ENCODE measurements at places on chromosomes 3 and 15.

DNA sequence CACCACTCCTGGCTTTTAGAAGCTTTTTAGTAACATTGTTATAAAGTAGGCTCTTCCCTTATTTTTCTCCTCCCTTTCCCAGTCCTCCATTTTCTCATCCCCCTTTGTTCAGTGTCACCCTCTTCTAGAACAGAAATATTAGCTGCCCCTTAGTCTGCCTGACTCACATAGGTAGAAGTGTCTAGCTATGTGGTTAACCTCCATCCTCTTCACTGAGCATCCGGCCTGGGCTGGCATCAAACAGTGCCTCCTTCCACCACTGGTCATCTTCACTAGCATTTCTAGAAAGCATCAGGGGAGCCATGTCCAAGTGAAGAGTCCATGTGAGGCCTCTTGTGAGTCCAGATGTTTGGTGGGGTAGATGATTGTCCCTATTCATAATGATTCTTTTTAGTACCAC is 70.0 kb upstream of the SKOR1 start:
- DNase-seq = no peak

- DNase-seq = no peak
Measured at GRCh38 chr3:40108643-40109042, 200.9 kb upstream of the EIF1B start.

- no peak for DNase-seq
Measured at GRCh38 chr3:188706599-188706998, 465.2 kb upstream of the TPRG1 start.

- no peak for DNase-seq
Measured at GRCh38 chr3:46303240-46303639, 50.7 kb upstream of the CCR2 start.

GRCh38 chr15:88904257-88904623 is 8.9 kb upstream of the HAPLN3 start:
- no peak for DNase-seq

GRCh38 chr15:26621816-26622215 is 151.1 kb downstream of the GABRB3 start:
- no peak for DNase-seq

GRCh38 chr15:90838544-90838943 is 29.8 kb upstream of the FURIN start:
- DNase-seq = no peak

DNA sequence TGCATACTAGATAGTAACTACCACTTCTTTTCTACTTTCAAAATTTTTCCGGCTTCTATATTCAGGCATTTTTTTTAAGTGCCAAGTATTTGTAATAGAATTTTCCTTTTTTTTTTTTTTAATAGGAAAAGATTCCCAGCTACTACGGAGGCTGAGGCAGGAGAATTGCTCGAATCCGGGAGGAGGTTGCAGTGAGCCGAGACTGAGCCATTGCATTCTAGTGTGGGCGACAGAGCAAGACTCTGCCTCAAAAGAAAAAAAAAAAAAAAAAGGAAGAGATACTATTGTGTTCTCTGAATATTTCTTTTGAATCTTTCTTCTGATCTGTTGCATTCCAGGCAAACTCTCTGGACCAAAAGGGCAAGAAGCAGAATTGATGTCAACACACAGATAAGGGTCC is 557.3 kb downstream of the FGF12 start:
- no peak for DNase-seq

GRCh38 chr15:29115093-29115991 is 154.3 kb downstream of the NSMCE3 start:
- DNase-seq = no peak

GRCh38 chr3:64306745-64307144 is 81.5 kb upstream of the PRICKLE2 start:
- no peak for DNase-seq

DNA sequence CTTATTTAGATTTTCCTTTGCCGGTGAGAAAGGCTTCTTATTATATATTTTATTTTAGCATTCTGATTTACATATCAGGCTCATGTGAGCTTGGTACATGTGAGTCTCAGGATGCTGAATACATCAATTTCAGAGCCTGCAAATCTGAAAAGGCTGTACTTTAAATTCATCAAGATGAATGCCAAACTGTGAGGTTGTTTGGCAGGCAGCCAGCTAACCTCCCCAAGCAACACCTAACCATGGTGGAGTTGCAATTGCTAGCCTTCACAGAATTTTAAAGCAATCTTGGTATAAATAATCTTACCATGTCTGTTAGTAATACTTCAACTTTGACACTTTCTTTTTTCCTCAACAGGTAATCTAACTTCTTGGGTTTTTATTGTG is 252.5 kb downstream of the CDIN1 start:
- DNase-seq = no peak

GRCh38 chr15:85499371-85499887 is 119.0 kb downstream of the AKAP13 start:
- no peak for DNase-seq

DNA sequence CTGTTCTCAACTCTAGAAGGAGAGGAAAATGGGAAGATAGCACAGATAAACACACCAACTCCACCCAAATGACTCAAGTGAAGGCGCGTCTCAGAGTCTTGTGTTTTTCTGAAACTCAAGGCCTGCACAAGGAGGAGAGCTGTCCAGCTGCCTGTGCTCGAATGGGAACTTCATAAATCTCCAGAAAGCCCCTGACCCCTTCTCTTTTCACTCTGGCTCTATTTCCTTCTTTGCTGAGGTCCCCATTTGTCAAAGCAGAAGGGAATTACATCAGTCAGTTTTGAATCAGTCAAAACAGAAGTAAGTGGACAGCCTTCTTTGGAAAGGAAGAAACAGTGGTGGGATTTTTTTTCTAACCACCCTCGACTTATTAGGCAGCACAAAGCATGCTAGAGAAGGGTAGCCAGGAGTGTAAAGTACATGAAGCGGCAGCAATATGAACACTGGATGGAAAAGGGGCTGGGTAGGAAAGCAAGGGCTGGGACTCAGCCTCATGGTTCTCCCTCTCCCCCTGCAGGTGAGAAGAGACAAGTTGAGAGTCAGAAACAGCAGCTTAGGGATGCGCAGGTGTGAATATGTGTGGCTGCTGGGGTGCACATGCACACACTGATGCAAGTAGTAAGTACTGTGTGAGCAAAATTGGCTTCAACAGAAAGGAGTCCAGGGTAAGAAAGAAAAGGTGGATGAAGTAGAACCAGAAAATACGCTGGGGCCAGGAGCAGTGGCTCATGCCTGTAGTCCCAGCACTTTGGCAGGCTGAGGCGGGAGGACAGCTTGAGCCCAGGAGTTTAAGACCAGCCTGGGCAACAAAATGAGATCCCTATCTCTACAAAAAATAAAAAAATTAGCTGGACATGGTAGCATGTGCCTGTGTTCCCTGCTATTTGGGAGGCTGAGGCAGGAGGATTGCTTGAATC is 36.6 kb upstream of the MAGEF1 start:
- DNase-seq = no peak

DNA sequence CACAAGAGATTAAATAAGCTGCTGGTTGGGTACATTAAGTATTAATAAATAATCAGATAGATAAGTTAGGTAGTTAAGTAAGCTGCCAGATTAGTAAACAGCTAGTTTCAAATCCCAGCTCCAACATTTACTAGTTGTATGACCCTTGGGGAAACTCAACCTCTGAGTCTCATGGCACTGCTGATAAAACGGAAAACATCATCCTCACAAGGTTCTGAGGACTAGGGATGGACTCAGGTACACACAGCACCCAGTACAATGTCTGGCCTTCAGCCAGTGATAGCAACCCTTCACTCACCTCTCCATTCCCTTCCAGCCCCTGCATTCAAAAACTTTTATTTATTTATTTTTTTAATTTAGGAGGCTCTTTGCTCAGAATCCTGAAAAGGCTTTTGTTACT is 32.3 kb downstream of the B3GNT5 start:
- DNase-seq = no peak

- DNase-seq = no peak
Measured at GRCh38 chr3:16313886-16314645, 49.1 kb downstream of the OXNAD1 start.

- DNase-seq = no peak
Measured at GRCh38 chr3:69490235-69490634, 104.3 kb upstream of the FRMD4B start.

- DNase-seq = no peak
Measured at GRCh38 chr15:68421798-68422402, 10.1 kb downstream of the ITGA11 start.

GRCh38 chr3:16810593-16811367 is 74.0 kb upstream of the PLCL2 start:
- DNase-seq = no peak

DNA sequence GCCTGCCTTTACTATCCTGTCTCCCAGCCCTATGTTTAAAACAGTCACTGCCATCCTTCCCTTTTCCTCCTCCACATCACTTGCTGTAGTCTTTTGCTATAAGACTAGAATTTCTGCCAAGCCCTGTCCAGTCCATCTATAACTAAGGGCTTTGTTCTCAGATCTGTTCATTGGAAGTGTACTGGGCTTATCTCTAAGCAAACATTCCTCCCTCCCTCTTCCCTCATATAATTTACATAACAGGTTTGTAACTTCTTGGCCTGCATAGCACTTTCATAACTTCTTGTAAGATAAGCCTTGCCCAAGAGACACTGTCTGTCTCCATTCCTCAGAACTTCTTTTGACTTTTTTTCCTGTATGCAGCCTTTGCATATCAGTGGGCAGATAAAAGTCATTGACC is 16.7 kb downstream of the TPRG1 start:
- no peak for DNase-seq

DNA sequence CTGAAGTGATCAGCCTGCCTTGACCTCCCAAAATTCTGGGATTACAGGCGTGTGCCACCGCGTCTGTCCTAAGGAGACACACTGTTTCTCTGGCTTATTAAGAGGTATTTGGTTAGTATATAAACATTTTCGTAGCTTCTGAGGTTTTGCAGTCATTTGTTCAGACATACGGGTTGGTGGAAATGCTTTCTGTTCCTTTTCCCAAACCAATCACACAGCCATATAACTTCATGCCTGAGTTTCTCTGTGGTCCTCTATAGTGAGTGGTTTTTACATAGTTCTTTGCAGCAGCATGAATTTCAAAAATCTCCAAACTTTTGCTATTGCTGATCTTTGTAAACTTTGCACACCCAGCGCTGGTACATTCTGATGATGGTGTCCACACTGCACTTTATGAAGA is 100.5 kb downstream of the AKAP13 start:
- no peak for DNase-seq

DNA sequence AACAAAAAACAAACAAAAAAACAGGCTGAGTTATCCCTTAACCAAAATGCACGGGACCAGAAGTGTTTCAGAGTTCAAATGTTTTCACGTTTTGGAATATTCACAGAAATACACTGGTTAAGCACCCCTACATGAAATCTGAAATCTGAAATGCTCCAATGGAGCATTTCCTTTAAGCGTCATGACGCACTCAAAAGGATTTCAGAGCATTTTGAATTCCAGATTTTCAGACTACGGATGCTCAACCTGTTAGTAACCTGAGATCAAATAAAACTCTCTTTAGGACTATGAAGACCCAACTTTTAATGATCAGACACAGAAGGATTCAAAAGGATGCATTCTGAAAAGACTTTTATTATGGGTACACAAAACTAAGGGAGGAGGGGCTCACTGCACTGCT is 9.6 kb downstream of the CLPX start:
- DNase-seq = no peak

All from activated gamma-delta T cell (primary cell).